Bronchus fibroblast of lung (primary cell): ENCODE measurements at places on chromosomes 6 and 20. TPM values are rescaled to one million over a fixed set of nuclear protein-coding genes. Genes with fewer than 3 reads are reported as not detected.

MDFI gene
- total RNA-seq = 7.0 and 7.6 TPM in 2 replicates

IRF4 gene
- not detected in 2 replicates for total RNA-seq

PLA2G7 gene
- total RNA-seq = not detected in 2 replicates

VPS52 gene
- 29.3 and 29.9 TPM in 2 replicates for total RNA-seq

DSP gene
- total RNA-seq = 0.17 and 0.45 TPM in 2 replicates

NKX2-2 gene
- total RNA-seq = not detected in 2 replicates

FAM209B gene
- not detected in 2 replicates for total RNA-seq

SRSF12 gene
- total RNA-seq = 0.34 and 0.45 TPM in 2 replicates

OSTM1 gene
- 8.9 and 10.4 TPM in 2 replicates for total RNA-seq

TUBB2B gene
- total RNA-seq = 40.7 and 41.9 TPM in 2 replicates

NNAT gene
- 32.0 and 41.7 TPM in 2 replicates for total RNA-seq

RIPOR3 gene
- 0.30 and 0.34 TPM in 2 replicates for total RNA-seq

C2 gene
- 0.17 and 0.30 TPM in 2 replicates for total RNA-seq

CABLES2 gene
- 5.5 and 5.8 TPM in 2 replicates for total RNA-seq

SFTA2 gene
- not detected in 2 replicates for total RNA-seq

FGD2 gene
- total RNA-seq = not detected in 2 replicates

KCNQ2 gene
- total RNA-seq = not detected in 2 replicates

OLIG3 gene
- total RNA-seq = not detected in 2 replicates

BCKDHB gene
- 7.7 and 8.9 TPM in 2 replicates for total RNA-seq

STMND1 gene
- 0.17 TPM in 1 of 2 replicates, not detected in the other for total RNA-seq

HCK gene
- total RNA-seq = not detected in 2 replicates

NT5DC1 gene
- 13.7 and 16.8 TPM in 2 replicates for total RNA-seq

NKAIN4 gene
- total RNA-seq = not detected in 2 replicates
